ENCODE measurements at places on chromosomes 16 and 17.

DNA sequence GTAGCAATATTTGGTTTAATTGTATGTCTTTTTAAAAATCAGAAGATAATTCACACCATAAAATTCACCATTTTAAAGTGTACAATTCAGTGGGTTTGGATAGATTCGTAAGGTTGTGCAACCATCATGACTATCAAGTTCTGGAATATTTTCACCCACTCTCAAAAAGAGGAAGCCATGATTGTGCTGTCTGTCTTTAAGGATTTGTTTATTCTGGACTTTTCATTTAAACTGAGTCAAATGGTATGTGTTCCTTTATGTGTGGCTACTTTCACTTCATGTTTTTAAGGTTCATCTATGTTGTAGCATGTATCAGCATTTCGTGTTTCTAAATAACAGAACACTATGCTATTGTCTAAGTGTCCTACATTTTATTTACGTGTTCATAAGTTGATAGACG lies 68.1 kb upstream of the CPHXL start:
- DNase-seq, result no peak

GRCh38 chr17:55144518-55144917 lies 120.2 kb upstream of the HLF start:
- peak; percentile 80 for DNase-seq

DNA sequence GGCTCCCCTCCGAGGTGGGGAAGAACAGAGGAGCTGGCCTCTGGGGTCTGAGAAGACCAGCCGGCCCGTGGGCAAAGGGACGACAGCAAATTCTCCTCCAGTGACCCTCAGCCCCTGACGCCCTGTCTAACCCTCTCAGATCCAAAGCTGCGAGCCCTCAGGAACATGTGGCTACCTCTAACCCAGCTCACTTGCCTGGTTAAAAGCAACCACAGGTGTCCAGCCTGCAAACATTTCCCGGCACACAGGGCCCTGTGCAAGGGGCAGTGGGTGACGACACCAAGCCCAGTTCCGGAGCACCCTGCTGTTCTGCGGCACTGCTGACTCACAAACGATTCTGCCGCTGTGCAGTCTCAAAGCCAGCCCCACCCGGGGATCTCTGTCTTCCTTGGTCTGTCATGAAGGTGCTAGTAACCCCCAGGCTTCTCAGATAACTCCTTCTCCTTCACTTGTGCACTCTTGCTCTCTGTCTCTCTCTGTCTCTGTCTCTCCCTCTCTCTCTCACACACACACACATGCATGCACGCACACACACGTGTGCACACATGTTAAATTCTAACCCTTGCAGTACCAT lies 23.0 kb downstream of the WNT3 start:
- no peak for DNase-seq

- no peak for DNase-seq
Observed at GRCh38 chr16:29804020-29804419, 2.3 kb upstream of the MAZ start.

- no peak for DNase-seq
Observed at GRCh38 chr17:8029121-8029520, 9.7 kb upstream of the ALOX15B start.

GRCh38 chr16:89562939-89563338 lies 2.5 kb downstream of the RPL13 start:
- no peak for DNase-seq

- DNase-seq, result peak; percentile 3
Observed at GRCh38 chr17:15233022-15233805, 31.9 kb downstream of the PMP22 start.

DNA sequence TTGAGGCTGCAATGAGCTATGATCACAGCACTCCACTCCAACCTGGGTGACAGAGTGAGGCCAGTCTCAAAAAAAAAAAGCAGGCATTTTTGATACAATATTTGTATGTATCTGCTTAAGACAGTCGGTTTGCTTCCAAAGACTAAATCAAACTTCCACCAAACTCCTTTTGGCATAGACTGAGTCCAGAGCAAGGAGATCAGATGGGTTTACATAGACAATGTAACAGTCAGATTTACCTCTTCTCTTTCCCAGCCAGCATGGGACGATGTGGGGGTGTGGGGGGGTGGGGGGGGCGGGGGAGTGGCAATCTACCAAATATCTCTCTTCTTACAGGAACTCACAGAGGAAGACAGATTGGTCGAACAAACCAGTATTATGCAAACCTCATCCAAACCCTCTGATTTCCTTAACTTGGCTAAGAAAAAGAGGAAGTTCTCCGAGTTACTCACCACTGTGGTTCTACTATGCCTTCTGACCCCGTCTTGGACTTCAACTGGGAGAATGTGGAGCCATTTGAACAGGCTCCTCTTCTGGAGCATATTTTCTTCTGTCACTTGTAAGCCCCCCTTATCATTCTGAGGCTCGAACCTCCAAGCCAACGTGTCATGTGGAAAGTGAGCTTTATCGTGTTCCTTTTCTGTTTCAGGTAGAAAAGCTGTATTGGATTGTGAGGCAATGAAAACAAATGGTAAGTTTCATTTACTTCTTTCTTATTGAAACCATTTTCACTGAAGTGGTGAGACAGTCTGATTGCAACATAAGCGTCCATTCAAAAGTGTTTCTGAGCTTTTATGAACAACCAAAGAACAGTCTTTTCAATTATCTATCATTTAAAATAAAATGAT lies at the start of gene MILR1:
TSS of gene MILR1 (plus strand) at position 451 of the 848 bp plus-strand sequence. CDS start at position 505, 54 bp downstream.
- no peak for DNase-seq

- DNase-seq, result no peak
Observed at GRCh38 chr16:30567160-30567990, 4.1 kb downstream of the ZNF688 start.

- DNase-seq, result no peak
Observed at GRCh38 chr17:63634816-63635215, 12.6 kb downstream of the MAP3K3 start.

GRCh38 chr17:50884439-50885311 lies 18.5 kb upstream of the TOB1 start:
- no peak for DNase-seq

DNA sequence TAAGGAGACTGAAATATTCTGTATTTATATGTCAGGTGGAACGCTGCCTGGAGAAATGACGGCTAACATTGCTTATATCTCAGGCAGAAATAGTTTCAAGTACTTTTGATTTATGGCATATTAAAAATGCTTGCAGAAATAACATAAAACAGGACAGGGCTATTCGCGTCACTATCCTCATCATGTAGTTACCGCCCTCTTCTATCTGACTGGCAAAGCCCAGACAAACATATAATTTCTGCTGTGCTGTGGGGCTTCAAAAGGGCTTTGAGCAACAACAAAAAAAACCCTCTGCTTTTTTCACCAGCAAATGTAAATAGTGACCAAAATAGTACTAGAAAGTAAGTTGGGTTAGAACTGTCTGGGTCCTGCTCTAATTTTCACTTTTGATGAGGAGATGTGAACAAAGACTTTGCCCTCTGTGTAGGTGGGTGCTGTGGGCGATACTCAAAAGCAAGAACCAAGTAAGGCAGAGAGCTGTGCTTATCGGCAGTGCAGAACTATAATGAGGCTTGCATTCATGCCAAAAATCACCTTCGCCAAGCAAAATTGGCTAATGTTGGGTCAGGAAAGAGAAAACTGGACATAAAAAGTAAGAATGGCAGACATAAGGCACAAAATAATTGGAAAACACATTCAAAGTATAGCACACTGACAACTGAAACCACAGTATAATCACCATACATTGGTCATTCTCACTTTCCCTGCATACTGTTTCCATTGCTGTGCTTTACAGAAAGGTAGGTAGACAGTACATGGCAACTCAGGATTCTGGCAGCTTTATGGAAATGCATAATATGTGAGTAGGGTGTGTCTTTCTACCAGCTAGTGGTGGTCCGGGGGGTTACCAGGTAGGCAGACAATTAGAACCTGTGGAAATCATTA lies 151.2 kb upstream of the AXIN2 start:
- DNase-seq, result no peak

GRCh38 chr16:12320298-12320706 lies 343.8 kb downstream of the SNX29 start:
- peak; percentile 50 for DNase-seq

- no peak for DNase-seq
Observed at GRCh38 chr16:86986809-86987487, 330.2 kb downstream of the C16orf95 start.

GRCh38 chr17:40608061-40608581 lies 39.5 kb downstream of the SMARCE1 start:
- DNase-seq, result no peak

GRCh38 chr17:63542218-63542545 lies 8.1 kb upstream of the DCAF7 start:
- DNase-seq, result no peak

- DNase-seq, result no peak
Observed at GRCh38 chr16:81796583-81797346, 17.7 kb downstream of the PLCG2 start.

DNA sequence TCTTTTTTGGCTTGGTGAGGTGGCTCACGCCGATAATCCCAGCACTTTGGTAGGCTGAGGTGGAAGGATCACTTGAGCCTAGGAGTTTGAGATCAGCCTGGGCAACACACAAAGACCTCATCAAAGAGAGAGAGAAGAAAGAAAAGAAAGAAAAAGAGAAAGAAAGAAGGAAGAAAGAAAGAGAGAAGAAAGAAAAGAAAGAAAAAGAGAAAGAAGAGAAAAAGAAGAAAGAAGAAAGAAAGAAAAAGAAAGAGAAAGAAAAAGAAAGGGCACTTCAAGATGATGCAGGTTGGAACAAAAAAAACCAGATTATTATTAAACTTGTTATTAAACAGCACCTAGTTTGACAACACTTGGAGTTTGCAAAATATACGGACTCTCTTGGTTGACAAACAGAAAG lies 21.2 kb upstream of the ADCY9 start:
- DNase-seq, result no peak

DNA sequence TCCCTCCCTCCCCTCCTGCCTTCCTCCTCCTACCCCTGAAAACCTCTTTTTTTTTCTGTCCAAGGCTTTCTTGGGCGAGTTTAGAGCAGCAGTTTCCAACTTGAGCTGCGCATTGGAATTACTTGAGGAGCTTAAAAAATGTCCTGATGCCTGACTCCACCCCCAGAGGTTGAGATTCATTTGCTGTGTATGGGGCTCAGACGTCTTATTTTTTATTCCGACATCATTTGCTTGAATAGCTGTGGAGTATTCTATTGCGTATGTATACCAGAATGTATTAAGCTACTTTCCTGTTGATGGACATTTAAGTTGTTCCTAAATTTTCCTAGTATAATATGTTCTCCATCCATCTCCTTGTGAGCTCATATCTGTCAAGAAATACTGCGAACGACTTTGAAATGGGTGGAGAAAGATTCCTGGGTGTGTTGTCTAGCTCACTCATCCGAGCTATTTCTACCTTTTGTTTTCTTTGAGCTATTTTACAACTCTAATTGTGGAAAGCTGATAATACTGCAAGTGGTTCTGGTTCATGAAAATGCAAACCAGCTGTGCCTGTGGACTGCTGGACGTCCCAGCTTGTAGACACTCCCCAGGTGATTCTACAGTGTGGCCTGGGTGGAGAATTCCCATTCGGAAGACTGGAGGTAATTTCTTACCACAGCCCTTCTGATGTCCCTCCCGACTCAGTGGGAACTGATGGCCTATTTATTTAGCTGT lies 40.5 kb downstream of the CMIP start:
- no peak for DNase-seq

- DNase-seq, result no peak
Observed at GRCh38 chr17:17055286-17056155, 13.3 kb downstream of the MPRIP start.

DNA sequence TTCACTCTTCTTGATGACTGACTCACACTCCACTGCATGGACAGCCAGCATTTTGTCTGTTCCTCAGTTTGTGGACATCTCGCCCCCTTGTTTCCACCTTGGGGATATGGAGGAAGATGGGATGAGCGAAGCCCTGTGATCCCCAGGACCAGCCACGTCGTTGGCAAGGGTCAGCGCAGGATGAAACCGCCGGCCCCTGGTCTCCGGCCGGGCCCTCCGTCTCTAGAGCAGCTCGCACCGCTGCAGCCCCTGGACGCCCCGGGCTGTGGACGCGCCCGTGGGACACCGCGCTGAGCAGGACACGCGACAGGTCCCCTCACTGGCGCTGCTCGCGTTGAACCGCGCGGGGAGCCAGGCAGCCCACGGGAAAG lies 604 bp upstream of the ZC3H18 start:
- no peak for DNase-seq

- DNase-seq, result no peak
Observed at GRCh38 chr17:42706732-42707131, 24.4 kb downstream of the CNTNAP1 start.

- no peak for DNase-seq
Observed at GRCh38 chr17:38883592-38884526, 14.0 kb downstream of the LASP1 start.

- peak; percentile 93 for DNase-seq
Observed at GRCh38 chr17:7614425-7615264, at the start of gene FXR2. TSS of gene FXR2 (minus strand) at chr17:7614897. CDS start at chr17:7614532, 365 bp downstream.

DNA sequence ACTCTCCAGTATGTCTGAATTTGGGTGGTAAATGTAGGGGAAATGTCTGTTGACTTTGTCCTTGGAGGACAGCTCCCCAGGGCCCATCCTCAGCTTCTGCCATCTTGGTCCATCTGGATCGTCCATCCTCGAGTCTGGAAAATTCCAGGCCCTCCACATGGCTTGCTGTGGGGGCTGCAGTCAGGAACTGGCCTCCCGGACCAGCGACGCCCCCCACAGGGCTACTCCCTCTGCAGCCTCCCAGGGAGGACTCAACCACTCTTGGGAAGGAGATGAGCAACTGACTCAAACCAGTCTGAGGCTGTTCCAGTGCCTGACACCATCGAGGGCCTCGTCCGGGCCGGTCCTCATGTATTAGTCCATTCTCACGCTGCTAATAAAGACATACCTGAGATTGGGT lies 5.5 kb upstream of the ZG16B start:
- DNase-seq, result no peak

GRCh38 chr16:67346341-67346740 lies 19.7 kb downstream of the LRRC36 start:
- DNase-seq, result no peak

- no peak for DNase-seq
Observed at GRCh38 chr17:64920026-64920418, 744 bp upstream of the LRRC37A3 start.

GRCh38 chr16:53517851-53518250 lies 14.8 kb upstream of the AKTIP start:
- no peak for DNase-seq

DNA sequence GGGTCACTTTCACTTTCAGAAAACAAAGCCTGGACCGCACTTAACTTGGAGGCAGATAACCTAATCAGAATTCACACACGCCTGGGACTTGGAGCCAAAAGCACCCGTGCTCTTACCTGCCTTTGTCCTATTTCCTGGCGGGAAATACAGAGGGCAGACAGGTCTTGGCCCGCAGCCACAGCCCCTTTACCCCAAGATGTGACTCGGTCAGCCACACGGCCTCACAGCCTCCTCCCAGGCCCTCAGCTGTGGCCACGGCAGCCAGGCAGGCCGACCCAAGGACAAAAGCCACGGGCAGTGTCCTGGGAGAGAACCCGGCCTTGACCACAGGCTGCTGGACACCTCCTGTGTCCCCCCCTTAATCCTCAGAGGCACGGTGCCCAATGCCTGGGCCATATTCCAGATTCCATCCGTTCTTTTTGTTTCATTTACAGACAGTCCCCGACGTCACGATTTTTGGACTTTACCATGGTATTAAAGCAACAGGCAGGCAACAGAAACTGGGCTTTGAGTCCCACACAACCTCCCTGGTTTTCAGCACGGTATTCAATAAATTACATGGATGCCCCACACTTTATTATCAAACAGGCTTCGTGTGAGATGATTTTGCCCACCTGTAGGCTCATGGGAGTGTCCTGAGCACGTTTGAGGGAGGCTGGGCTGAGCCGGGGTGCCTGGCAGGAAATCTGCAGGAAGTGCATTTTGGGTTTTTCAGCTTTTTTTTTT lies 30.1 kb upstream of the GAA start:
- DNase-seq, result no peak

Data from NCI-H524 (cell line).